Tibial nerve (tissue), 4 donors: ENCODE measurements at places on chromosomes 2 and 18.

- no peaks in the 10 kb centered on the region for H3K36me3 ChIP-seq
- H3K4me3 ChIP-seq: no peak overlapping the region
- no peak overlapping the region for H3K27ac ChIP-seq
- no peaks in the 10 kb centered on the region for H3K4me1 ChIP-seq
- no peak for DNase-seq
- no peaks in the 10 kb centered on the region for H3K27me3 ChIP-seq
These were observed 158.6 kb downstream of the DYSF start for GRCh38 chr2:71611781-71612527.

DNA sequence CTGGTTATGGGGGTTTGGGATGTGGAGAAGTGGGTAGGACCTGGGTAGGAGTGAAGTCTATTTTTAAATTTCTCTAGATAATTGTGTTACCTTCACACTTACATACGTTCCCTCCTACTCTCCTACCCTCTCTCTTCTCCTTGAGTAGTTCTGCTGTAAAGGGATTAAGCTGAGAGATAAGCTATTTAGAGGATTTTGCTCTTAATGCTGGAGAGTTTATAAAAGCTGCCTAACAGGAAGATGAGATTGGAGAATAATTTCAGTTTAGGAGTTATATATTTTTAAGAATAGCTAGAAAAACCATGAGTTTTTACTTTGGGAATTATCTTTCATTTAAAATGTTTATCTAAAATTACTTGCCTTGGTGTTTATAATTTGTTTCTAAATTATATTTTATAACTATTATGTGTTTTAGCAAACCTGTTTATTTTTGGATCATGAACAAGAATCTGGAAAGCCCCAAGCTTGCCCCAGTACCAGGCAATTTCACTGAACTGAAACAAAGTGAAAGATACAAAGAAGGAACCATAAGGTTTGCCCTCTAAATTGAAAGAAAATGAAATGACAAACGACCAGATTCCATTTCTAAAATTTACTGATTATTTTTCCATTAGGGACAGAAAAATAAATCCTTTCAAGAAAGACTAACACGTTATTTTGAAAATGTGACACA, 101.5 kb downstream of the ZNF532 start:
- peak overlapping the region; percentile 55 for H3K27ac ChIP-seq
- DNase-seq: no peak
- no peaks in the 10 kb centered on the region for H3K27me3 ChIP-seq
- no peak overlapping the region for H3K4me3 ChIP-seq
- no peaks in the 10 kb centered on the region for H3K36me3 ChIP-seq

GRCh38 chr18:78976765-78977636, 2.6 kb upstream of the SALL3 start:
- H3K27me3 ChIP-seq: peaks cover 3% of the 10 kb centered on the region
- no peak for DNase-seq
- no peaks in the 10 kb centered on the region for H3K36me3 ChIP-seq
- no peak overlapping the region for H3K4me3 ChIP-seq

DNA sequence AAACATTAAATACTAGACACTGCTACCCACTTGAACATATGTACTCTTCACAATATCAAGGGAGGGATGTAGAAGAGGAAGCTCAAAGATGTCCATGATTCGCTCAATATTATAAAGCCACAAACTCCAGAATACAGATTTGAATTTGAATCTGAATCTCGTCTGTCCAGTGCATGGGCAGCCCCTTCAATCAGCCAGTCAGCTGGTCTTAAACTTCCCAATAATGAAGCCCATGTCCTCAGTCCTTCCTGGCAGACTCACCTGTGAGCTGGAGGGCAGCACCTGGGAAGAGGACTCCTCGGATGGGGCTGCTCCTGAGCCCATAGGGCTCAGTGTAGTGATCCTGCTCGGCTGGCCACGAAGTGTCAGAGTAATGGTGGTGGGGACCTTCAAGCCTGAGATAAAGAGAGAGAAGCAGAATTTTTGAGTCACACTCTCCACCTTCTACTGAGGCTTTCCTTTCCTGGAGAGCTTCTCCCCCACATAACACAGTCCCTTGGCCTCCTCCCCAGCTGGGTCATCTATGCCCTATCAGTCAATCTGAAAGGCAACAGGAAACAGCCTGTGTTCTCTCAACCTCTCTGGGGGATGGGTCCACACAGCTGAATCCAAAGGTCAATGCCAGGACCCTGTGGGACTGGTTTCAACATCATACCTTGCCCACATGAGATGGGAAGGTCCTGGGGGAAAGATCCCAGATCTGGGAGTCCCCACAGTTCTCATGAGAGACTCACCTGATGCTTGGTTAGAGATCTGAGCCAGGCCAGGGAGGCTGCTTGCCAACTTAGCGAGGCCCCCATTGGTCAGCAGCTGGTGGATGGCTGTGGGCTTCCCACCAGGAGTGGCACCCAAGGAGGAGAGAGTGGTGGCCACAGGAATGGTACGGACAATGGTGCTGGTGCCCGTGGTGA, 36.5 kb downstream of the KANSL3 start:
- no peak overlapping the region for H3K27ac ChIP-seq
- peaks cover 90% of the 10 kb centered on the region for H3K36me3 ChIP-seq
- H3K4me3 ChIP-seq: no peak overlapping the region
- DNase-seq: no peak
- H3K4me1 ChIP-seq: no peaks in the 10 kb centered on the region
- H3K27me3 ChIP-seq: no peaks in the 10 kb centered on the region

GRCh38 chr18:43277164-43277600, at the start of gene SYT4:
SYT4 (minus strand) TSS chr18:43277490; CDS start chr18:43277281, 209 bp downstream.
- H3K27me3 ChIP-seq: peaks cover 16% of the 10 kb centered on the region
- no peaks in the 10 kb centered on the region for H3K36me3 ChIP-seq
- H3K4me3 ChIP-seq: no peak within 1 kb of the TSS
- H3K4me1 ChIP-seq: no peaks in the 10 kb centered on the region
- H3K27ac ChIP-seq: no peak within 1 kb of the TSS

- H3K27me3 ChIP-seq: peaks cover 7% of the 10 kb centered on the region
- H3K4me3 ChIP-seq: no peak overlapping the region
- no peaks in the 10 kb centered on the region for H3K36me3 ChIP-seq
These were observed 105.6 kb upstream of the SALL3 start for GRCh38 chr18:78873926-78874500.

GRCh38 chr2:134021830-134022524, 231.9 kb upstream of the MGAT5 start:
- no peaks in the 10 kb centered on the region for H3K36me3 ChIP-seq
- H3K4me3 ChIP-seq: no peak overlapping the region
- H3K27me3 ChIP-seq: no peaks in the 10 kb centered on the region
- no peak for DNase-seq

DNA sequence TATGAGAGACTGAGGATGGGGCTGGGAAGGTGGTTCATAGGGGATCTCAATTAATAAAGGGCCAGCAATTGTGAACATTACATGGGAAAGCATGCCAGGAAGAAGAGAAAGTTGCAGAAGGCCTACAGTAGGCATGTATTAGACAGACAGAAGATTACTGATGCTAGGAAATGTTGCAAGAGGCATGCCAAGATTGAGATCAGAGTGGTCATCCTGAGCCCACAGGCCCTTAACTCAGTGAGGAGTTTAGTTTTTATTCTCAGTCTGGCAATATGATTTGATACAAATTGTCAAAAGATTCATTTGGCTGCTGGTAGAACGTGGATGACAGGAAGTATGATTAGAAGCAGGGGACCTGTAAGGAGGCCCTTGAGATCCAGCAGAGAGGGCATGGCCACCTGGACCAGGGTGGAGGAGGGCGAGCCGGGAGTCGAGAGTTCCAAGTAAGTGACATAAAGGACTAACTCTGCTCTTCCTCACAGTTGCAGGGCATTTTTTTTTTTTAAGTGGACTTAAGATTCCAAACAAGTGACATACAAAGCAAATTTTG, 54.9 kb downstream of the EPHA4 start:
- H3K36me3 ChIP-seq: no peaks in the 10 kb centered on the region
- H3K4me1 ChIP-seq: no peaks in the 10 kb centered on the region
- no peaks in the 10 kb centered on the region for H3K27me3 ChIP-seq
- DNase-seq: no peak
- no peak overlapping the region for H3K4me3 ChIP-seq

DNA sequence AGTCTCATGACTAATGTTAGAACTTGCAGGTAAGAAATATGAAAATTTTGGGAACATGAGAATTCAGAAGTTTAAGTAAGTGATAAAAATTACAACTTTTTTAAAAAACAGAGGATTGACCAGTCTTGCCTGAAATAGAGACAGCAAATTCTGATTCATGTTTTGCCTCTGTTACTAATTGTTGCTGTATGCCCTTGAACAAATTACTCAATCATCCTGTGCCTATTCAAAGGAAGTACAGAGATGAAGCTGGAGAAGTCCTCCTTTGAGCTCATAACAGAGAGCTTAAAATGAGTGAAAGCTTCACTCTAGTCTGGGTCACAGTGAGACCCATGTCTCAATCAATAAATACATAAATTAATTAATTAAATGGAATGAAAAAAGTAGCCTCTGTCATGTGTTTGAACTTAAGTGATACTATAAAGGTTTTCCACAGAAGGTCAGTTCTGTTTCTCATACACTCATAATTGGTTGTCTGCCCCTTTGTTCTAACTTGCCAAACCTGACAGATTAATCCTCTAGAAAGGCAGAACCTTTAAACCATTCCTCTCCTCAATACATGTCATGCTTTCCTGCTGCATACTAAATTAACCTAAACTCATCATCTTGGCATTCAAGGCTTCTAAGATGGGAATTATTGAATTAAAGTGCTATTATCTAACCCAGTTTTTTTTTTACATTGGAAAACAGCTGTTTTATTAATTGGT, 374.6 kb upstream of the LRATD1 start:
- no peaks in the 10 kb centered on the region for H3K27me3 ChIP-seq
- H3K36me3 ChIP-seq: no peaks in the 10 kb centered on the region
- no peaks in the 10 kb centered on the region for H3K4me1 ChIP-seq
- no peak overlapping the region for H3K27ac ChIP-seq
- H3K4me3 ChIP-seq: no peak overlapping the region

DNA sequence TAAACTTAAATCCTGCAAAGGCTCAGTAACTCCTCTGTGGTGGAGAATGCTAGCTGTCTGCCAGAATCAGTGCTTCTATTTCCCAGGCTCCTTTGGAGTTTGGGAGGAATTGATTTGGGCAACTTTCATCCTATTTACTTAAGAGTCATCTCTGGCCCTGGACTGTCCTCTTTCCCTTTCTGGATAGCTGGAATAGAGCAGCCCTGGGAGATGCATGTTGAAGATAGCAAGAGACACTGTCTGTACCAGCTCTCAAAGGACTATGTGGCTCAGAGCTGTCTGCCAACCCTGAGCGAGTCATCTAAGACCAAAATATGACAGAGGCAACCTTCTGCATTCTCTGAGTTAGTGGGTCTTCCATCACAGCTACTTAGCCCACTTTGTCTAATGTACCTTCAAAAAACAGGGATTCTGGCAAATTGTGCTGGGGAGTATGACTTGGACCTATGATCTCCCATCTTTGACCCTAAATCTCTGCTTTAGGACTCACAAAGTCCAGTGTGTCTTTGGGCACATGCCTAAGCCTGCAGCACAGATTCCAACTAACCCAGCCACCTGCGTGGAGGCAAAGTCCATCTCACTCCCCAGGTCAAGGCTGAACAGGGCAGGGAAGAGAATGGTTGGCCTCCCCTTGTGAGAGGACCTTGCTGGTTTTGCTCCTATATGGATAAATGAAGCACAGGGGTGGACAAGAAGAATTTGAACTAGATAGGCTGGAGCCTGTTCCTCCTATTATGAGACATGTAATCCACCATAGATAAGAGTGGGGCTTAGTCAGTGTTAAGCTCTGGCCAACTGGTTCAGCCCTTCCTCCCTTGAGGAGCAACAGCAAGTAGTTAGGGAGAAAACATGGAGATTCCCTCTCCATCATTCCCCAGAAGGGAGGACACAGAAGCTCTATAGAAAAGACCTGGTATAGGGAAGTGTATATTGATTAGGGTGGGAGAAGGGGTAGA, 99.1 kb upstream of the PELI1 start:
- H3K27me3 ChIP-seq: no peaks in the 10 kb centered on the region
- no peaks in the 10 kb centered on the region for H3K36me3 ChIP-seq
- H3K4me1 ChIP-seq: no peaks in the 10 kb centered on the region
- H3K4me3 ChIP-seq: no peak overlapping the region
- no peak overlapping the region for H3K27ac ChIP-seq
- DNase-seq: no peak

- no peaks in the 10 kb centered on the region for H3K4me1 ChIP-seq
- no peak overlapping the region for H3K27ac ChIP-seq
- no peaks in the 10 kb centered on the region for H3K27me3 ChIP-seq
- peak; percentile 26 for DNase-seq
- no peak overlapping the region for H3K4me3 ChIP-seq
These were observed 26.5 kb upstream of the KCNS3 start for GRCh38 chr2:17851731-17852585.

DNA sequence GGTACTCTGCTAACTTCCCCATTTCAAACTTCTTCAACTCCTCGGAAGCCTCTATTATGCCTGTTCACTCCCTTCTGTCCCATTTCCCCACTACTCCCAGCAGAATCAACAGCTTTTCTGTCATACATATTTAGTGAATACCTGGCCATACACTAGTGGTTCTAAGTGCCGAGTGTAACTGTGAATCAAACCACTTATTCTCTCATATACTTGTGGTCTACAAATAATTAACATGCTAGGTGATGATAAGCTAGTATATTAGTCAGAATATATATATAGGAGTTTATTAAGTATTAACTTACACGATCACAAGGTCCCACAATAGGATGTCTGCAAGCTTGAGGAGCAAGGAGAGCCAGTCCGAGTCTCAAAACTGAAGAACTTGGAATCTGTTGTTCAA, 150.7 kb downstream of the CCDC102B start:
- H3K36me3 ChIP-seq: no peaks in the 10 kb centered on the region
- H3K4me1 ChIP-seq: no peaks in the 10 kb centered on the region
- DNase-seq: no peak
- no peak overlapping the region for H3K4me3 ChIP-seq
- no peak overlapping the region for H3K27ac ChIP-seq
- H3K27me3 ChIP-seq: no peaks in the 10 kb centered on the region

GRCh38 chr18:12769136-12769535, 66.3 kb downstream of the PSMG2 start:
- H3K4me1 ChIP-seq: no peaks in the 10 kb centered on the region
- no peak overlapping the region for H3K4me3 ChIP-seq
- DNase-seq: no peak
- H3K36me3 ChIP-seq: no peaks in the 10 kb centered on the region
- H3K27ac ChIP-seq: no peak overlapping the region

DNA sequence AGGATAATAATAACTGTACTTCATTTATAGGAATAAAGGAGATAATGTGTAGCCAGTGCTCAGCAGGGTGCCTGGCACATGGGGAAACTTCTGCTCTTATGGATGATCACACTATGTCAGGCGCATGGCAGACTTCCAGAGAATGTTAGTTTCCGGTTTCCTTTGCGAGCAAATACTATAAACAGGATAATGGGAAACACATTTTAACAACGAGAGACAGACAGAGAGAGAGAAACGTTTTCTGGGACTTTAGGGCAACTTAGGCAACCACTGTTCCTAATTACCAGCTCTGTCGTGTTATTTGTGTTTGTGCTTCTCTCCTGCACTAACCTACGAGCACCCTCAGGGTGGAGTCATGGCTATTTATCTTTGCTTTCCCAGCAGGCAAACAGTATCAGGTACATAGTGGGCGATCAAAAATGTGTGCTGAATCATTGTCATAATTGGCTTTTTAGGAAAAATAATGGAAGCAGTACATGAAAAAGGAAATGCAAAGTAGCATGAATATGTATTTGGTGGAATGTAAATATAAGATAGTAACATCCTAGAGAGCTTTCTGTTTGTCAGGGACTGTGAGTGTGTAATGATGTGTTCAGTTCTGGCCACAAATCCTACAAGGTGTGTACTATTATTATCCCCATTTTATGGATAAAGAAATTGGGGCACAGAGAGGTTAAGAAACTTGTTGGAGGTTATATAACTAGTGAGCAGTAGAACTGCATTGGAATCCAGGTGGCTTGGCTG, 36.8 kb upstream of the IGFBP2 start:
- DNase-seq: no peak
- no peaks in the 10 kb centered on the region for H3K4me1 ChIP-seq
- no peaks in the 10 kb centered on the region for H3K36me3 ChIP-seq
- H3K4me3 ChIP-seq: no peak overlapping the region
- H3K27me3 ChIP-seq: no peaks in the 10 kb centered on the region
- H3K27ac ChIP-seq: peak overlapping the region; percentile 63
